ENCODE measurements at places on chromosomes 16 and 17.
A peak's percentile ranks its signal among the peaks of the same experiment; 100 is the strongest.

DNA sequence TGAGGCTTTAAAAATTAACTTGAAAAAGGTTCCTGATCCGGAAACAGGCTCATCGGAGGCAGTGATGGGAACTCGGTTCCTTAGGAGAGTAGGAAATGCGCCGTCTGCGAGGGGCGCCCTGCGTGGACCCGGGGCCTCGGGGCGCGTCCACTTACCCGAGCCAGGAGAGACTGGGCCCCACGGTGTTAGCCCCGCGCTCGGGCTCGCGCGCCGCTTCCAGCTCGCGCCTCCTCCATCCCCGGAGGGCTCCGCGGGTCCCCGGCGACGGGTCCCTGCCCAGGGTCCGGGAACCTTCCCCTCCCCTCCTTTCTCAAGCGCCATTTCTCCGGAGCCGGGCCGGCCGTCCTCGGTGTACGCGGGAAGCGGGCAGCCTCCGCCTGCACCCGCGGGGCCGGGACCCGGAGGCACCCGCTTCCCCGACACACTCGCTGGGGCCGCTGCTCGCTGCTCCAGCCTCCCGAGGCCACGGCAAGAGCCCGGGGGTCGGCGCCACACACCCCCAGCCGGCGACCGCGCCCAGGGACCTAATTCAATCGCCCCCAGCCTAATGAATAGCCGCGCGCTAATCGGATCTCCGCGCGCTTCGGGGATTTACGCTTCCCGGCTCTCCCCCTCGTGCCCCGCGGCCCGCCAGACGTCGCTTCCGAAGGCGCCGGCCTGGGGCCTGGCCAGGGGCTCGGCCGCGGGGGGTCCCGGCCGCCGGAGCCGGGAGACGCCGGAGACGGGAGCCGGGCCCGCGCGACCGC lies 2.2 kb upstream of the BAHCC1 start:
- peak; percentile 13 for DNase-seq

DNA sequence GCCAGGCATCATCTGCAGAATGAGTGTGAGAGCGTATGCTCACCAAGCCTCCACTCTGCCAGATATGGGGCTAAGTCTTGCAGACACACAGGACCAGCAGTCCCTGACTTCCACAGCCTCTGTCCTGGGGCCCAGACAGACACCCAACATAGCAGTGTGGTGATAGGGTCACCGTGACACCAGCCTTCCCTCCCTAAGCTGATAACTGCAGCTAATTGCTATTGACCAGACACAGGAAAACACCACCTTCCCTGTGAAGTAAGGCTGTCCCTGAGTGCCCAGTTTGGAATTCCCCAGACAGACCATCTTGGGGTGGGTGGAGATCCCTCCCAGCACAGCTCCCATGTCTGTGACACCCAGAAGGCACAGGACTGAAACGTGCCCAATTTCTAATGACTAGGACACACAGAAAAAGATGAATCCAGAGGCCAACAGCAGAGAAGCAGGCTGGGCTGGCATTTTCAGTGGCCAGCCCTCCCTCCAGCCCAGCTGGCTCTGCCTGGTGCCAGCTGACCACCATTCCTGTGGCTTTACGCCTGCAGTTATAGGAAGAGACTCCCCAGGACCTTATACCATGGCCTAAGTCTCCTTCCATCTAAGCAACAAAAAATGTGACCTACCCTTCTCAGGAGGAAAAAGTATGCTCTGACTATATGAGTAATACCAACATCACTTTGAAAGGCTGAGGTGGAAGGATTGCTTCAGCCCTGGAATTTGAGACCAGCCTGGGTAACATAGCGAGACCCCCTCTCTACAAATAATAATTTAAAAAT lies 30.3 kb downstream of the ATPAF2 start:
- peak; percentile 82 for DNase-seq

GRCh38 chr17:44549686-44550085 lies 7.6 kb upstream of the FZD2 start:
- DNase-seq: no peak

GRCh38 chr16:85058909-85059308 lies 31.3 kb downstream of the KIAA0513 start:
- no peak for DNase-seq

DNA sequence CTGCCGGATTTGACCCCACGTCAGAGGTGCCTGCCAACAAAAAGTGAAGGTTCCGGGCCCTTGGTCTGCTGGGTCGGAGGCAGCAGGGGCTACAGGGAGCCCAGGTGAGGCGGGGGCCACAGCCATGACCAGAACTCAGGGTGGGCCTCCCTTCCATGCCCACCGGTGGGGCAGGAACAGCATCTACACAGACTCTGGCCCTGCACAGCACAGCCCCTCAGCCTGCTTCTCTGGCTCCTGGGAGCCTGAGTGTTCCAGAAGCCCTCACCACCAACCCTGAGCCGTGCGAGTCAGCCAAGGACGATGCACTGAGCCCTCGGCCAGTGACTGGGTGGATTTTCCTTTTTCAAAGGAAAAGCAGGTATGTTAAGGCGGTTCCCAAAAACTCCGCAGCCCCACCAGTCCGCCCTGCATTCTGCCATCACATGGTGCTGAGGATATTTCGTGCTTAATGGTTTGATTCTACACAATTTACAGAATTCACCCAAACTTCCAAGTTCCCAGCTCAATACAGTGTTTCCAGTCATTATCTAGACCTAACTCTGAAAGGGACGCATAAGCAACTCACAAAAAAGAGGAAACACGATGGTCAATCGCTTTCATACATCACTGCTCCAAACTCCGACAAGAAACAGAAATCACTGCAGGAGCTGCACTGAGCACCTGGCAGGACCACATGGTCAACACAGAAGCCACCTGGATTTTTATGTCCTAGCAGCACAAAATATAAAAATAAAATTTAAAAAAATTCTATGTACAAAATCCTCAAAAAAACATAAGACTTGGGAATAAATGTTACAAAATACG lies 19.4 kb upstream of the C16orf95 start:
- DNase-seq: no peak

GRCh38 chr17:71383091-71383490 lies 737.7 kb upstream of the SOX9 start:
- peak; percentile 64 for DNase-seq

DNA sequence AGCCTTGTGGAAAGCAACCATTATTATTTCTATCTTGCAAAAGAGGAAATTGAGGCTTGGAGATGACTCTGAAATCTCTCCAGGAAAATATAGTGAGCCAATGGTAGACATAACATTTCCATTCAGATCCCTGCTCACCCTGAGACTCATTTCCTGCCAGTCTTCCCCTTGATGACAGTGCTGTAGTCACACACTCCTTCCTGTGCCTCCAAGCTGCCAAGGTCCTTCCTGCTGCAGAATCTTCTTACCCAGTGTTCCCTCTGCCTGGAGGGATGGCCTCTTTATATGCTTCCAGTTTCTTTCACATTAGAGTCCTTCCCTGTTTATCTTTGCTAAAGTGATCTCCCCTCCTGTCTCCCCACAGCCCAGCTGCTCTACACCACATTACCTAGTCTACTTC lies 648.1 kb downstream of the TOX3 start:
- peak; percentile 11 for DNase-seq

DNA sequence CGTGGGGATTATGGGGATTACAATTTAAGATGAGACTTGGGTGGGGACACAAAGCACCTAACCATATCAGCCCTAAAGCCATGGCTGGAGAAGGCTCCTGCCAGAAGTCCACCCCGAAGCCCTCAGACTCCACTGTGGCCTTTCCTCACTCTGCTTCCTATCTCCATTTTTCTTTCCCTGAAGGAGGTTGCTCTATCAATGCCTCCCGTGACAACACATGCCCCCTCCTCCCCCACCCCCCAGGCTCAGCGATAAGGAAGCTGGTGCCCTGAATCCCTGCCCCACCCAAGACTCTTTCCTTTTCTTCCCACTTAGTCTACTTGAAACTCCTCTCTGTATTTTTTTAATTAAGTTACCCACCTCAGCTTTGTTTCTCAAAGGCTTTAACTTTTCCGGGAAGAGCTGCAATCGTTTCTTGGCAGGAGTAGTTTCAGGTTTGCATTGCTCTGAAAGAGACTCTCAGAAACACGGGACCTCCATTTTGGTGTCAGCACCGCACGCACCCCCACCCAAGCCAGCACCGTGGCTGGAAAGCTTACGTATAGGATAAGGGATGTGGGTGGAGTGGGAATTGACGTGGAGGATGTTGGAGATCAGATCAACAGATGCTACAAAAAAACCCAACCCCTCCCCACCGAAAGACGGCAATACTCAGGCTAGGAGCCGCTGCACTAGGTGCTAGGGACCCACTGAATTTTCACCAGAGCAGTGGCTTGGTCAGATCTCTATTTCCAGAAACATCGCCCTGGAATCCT lies 15.2 kb upstream of the CA4 start:
- DNase-seq: peak; percentile 49

GRCh38 chr16:67302076-67302475 lies 22.7 kb downstream of the PLEKHG4 start:
- no peak for DNase-seq

DNA sequence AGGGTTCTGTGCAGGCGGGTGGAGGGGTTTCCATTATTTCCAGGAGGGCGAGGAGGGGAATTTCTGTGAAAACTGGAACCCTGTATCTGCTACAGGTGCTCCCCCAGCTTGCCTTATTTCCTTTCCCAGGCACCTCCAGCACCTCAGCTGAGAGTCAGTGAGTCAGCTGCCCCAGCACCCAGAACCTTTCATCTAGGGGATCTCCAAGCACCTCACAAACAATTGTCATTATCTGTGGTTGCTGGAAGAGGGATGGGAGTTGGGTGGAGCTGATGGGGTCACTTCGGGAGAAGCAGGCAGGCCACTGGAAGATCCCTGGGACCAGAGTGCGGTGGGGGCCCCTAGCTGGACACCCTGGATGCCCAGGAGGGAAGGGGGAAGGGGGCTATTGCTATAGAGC lies 10.0 kb upstream of the CLUH start:
- DNase-seq: no peak

GRCh38 chr17:76887802-76888201 lies 19.6 kb downstream of the MGAT5B start:
- no peak for DNase-seq

- DNase-seq: no peak
Observed at GRCh38 chr16:19011169-19011731, 27.5 kb downstream of the TMC7 start.

DNA sequence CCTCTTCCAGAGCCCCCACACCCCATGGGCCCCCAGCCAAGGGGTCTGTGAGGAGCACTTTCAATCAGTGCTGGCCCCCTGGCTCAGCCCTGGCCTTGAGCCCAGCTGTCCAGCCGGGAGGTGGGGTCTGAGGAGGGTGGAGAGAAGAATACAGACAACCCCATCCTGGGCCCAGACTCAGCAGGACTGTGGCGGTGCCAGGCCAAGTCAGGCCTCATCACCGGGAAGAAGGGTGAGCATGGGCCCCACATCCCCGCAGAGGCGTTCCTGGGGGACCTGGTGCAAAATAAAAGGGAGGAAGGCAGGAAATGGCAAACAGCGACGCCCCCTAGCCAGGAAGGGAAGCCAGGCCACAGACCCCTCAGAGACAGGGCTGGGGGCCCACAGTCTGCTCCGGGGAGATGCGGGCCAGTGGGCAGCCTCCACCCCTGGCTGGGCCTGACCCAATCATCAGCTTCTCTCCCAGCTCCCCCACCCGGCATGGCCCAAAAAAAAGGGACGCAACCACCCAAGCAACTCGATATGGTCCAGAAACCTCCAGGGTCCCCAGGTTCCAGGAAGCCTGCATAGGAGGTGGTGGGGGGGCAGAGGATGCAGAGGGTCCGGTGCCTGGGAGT lies 20.6 kb downstream of the ZNF423 start:
- no peak for DNase-seq
